ENCODE measurements at places on chromosomes 3 and 15.
A peak's percentile ranks its signal among the peaks of the same experiment; 100 is the strongest.

DNA sequence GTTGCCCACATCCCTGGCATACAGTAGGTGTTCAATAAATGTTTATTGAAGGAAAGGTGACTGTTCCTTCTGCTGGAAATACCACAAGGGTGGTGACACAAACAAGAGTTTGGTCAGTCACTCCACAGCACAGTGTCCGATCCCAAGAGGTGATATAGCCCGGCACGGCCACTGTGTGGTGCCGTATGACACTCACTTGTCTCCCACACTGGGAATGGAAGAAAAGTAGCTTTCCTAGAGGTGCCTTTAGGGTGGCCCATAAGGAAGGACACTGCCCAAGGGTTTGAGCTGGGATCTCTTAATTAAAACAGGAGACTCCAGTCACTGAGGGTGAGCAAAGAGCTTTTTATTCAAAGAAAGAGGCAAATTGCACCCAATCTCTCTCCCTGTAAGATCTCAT, 40.5 kb downstream of the TGM4 start:
- DNase-seq, result no peak

DNA sequence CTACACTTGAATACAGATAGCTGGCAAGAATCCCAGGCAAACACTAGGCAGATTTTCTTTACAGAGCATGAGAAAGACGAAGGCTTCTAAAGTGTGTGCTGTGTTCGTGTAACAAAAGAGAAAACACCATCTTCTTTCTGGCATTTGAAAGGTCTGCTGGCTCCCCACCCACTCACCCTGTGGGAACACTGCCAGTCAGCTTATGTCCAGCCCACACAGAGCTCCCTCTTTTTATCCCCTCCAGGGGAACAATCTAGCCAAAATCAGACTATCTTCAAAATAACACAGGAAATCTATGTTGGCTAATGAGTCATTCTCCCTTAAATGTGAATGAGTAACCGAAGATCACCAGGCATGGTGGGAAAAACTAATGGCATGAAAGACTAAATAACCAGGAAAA, 45.6 kb upstream of the PAQR5 start:
- DNase-seq, result no peak

DNA sequence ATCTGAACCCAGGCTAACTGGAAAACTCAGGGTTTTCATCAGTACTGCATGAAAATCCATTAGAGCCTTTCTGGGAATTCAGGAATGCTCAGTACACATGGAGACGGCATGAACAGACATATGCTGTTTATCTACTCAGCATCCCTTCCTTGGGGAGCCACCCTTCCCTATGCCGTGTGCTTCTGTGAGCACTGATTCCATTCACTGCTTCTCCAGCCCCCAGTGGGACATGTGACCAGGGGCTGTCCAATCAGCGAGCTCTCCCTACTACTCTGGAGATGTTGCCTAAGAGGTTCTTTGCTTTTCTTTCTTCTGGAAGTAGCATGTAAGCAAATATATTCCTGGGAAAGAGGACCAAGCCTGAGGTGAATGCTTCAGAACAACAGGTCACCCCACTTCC, 5.6 kb upstream of the PCOLCE2 start:
- no peak for DNase-seq

- no peak for DNase-seq
Observed at GRCh38 chr3:79067734-79068133, 700.1 kb downstream of the ROBO1 start.

- no peak for DNase-seq
Observed at GRCh38 chr15:77470235-77470634, 49.5 kb downstream of the HMG20A start.

DNA sequence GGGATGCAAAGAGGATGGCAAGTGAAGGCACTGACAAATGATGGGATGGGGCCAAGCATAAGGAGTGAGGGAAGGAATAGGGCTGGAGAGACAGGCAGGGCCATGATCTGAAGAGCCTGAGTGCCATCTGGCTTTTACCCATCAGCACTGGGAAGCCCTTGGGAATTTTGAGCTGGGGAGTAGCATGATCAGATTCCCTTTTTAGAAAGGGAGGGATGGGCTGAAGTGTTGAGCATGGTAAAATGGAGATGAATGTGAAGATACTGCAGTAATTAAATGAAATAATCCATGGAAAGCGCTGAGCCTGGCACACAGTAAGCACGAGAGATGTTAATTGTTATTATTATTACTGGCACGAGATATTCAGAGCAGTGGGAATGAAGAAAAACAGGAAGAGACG, 9.9 kb downstream of the RBP1 start:
- no peak for DNase-seq

DNA sequence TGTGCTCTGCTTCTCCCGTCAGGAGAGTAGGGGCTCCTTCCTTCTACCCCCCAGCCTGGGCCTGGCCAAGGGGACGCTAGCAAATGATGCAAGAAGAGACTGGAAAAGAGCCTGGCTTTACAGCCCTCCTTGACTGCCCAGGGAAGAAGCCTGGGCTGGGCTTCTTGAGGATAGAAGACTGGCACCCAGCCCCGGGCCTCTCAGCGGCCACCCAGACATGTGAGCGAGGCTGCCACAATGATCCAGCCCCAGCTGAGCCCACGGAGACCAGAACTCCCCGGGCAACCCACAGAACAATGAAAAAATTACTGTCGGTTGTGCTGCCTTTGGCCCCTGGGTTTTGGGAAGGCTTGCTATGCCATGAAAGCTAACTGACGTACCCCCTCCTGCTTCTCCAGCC, 100.6 kb upstream of the PRR20G start:
- no peak for DNase-seq

GRCh38 chr3:183285828-183286457, 32.9 kb downstream of the B3GNT5 start:
- DNase-seq, result peak; percentile 63

- no peak for DNase-seq
Observed at GRCh38 chr3:129961141-129961541, 13.4 kb upstream of the TRH start.

- no peak for DNase-seq
Observed at GRCh38 chr3:120469440-120469839, 18.6 kb upstream of the FSTL1 start.

- no peak for DNase-seq
Observed at GRCh38 chr3:5423076-5423475, 235.6 kb downstream of the EDEM1 start.

- no peak for DNase-seq
Observed at GRCh38 chr3:190491533-190492054, 22.3 kb upstream of the IL1RAP start.

GRCh38 chr15:65057549-65057940, 10.2 kb downstream of the RASL12 start:
- no peak for DNase-seq

DNA sequence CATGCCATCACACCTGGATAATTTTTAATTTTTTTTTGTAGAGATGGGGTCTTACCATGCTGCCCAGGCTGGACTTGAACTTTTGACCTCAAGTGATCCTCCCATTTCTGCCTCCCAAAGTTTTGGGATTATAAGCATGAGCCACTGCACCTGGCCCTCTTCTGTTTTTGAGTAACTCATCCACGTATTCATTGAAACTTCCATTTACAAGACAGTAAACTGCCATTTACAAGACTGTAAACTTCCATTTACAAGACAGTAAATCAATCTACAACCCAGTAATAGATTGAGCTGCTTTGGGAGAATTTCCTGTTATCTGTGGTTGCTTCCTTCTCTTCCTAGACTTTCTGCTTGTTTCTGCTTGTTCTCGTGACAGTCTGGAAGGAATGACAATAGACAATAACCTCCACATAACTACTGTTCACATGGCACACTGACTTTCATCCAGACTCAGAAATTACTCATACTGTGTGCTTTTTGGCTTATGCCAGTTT, 114.7 kb upstream of the CCNL1 start:
- DNase-seq, result no peak

DNA sequence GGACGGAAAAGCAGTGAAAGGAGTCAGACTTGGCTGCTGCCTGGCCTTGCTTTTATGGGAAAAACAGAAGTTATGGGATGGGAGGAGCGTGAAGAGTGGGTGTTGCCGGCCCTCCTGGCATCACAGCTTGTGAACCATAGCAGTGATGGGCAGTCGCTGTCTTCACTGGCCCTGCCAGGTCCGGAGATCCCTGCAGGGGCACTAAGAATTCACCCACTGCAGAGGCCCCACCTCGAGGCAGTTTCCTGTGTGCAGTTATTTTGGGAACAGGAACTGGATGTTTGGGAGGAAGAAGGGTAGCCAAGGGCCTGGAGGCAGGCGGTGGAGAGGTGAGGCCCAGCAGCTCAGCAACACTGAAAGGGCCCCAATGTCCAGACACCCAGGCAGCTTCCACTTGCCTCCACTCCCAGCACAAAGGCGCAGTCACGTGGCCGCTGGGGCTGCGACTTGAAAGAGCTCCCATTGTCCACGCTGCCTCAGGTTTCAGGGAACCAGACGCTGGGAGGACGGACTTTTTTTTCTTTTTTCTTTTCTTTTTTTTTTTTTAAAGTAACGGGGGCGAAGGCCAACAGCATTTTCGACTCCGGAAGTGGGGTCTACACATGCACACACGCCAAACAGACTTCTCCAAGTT, 255.6 kb downstream of the ZNF621 start:
- no peak for DNase-seq

DNA sequence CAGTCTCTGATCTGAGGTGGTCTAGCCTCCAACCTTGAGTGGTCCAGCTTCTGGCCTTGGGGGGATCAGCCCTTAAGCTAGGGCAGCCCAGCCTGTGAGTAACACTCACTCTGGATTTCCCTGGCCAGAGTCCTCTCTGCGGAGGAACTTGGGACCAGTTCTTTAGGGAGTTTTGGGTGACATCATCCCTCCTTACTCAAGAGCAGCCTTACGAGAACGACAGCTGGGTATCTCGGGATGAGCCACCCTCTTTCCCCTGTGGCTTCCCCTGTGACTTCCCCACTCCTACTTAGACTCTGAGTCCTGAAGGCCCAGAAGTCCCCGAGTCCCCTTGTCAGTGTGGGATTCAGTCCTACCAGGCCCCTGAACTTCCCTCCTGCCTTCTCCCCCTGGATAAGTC, 10.2 kb upstream of the PLXND1 start:
- DNase-seq, result no peak

GRCh38 chr15:34754674-34755418, at the start of gene GJD2:
TSS of gene GJD2 (minus strand) at chr15:34754998. CDS start at chr15:34754488, 510 bp downstream.
- no peak for DNase-seq

GRCh38 chr15:64044300-64045100, 1.8 kb downstream of the DAPK2 start:
- no peak for DNase-seq

GRCh38 chr3:151923901-151924300, 50.5 kb downstream of the SUCNR1 start:
- DNase-seq, result no peak

GRCh38 chr3:152193673-152194267, 75.0 kb upstream of the MBNL1 start:
- DNase-seq, result no peak

GRCh38 chr15:66803182-66803729, 101.2 kb downstream of the SMAD6 start:
- no peak for DNase-seq

GRCh38 chr15:95168951-95169431, 937.6 kb downstream of the MCTP2 start:
- DNase-seq, result no peak
